Activated T-helper 1 cell treated with Interleukin-2 at 50 U/mL for 16 hours (primary cell): ENCODE measurements at places on chromosomes 4 and X.

DNA sequence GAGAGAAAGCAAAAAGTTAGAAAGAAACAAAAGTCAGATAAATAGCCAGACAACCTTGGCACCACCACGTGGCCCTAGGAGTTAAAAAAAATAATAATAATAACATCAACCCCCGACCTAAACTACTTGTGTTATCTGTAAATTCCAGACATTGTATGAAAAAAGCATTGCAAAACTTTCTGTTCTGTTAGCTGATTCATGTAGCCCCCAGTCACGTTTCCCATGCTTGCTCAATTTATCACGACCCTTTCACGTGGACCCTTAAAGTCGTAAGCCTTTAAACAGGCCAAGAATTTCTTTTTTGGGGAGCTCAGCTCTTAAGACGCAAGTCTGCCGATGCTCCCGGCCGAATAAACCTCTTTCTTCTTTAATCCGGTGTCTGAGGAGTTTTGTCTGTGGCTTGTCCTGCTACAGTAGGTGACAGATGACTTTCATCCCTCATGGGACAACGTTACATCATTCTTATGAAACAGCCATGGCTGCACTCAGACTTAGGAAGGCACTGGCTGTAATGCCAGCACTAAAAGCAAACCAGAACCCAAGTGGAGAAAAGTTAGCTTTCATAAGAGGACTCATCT, 520 bp downstream of the ACOX3 start:
- DNase-seq: no peak

GRCh38 chrX:121179972-121180371, 132.6 kb downstream of the GLUD2 start:
- DNase-seq: no peak

GRCh38 chr4:67282749-67283148, 262.6 kb downstream of the CENPC start:
- no peak for DNase-seq

- no peak for DNase-seq
Measured at GRCh38 chrX:128975745-128976144, 547.5 kb downstream of the SMARCA1 start.
